Mucosa of gallbladder (tissue), 1 donor: ENCODE measurements at places on chromosomes 7 and 10. TPM values are rescaled to one million over a fixed set of nuclear protein-coding genes. Genes with fewer than 3 reads are reported as not detected.

MACROH2A2 gene
- 21.1 TPM for total RNA-seq

NME8 gene
- total RNA-seq: 0.89 TPM

SLC25A13 gene
- 35.2 TPM for total RNA-seq

IGFBP3 gene
- 67.4 TPM for total RNA-seq

FAM25A gene
- not detected for total RNA-seq

OR2A7 gene
- 4.8 TPM for total RNA-seq

EVX1 gene
- total RNA-seq: not detected
